ENCODE measurements at places on chromosomes 5 and 9. TPM values are rescaled to one million over a fixed set of nuclear protein-coding genes. Genes with fewer than 3 reads are reported as not detected.

GRCh38 chr9:74838351-74838750, 49.4 kb downstream of the TRPM6 start:
- DNase-seq, result no peak

- DNase-seq, result no peak
These were observed 164.8 kb downstream of the HSD17B3 start for GRCh38 chr9:96136992-96137670.

The RANBP17 gene
- not detected for total RNA-seq

The MEF2C gene
- total RNA-seq, result 359 TPM

DNA sequence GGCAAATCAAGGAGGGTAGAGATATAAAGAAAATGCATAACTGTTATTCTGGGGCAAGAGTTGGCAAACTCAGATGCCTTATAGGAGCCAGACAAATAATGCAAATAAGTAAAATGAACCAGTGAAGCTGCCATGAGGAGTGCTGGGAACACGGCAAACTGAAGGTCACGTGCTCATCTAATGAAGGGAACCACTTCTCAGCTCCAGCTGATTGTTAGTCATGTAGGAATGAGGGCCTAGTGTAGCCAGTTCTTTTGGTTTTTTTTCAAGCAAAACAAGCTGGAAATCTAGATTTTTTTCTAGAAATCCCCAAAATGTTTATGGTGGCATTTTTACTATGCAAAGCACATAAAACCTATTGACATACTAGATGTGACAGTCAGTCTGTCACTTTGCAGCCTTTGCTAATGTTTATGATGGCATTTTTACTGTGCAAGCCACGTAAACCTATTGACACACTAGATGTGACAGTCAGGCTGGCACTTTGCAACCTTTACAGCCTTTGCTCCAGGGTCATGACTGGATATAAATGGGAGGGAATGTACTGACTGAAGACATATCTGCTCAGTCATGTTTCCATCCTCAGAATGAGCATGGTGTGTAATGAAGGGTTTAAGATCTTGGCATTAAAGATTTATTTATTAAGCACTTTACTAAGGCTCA, 39.4 kb downstream of the RUSC2 start:
- no peak for DNase-seq

GRCh38 chr9:81604306-81605169, 84.8 kb downstream of the TLE1 start:
- DNase-seq, result no peak

DNA sequence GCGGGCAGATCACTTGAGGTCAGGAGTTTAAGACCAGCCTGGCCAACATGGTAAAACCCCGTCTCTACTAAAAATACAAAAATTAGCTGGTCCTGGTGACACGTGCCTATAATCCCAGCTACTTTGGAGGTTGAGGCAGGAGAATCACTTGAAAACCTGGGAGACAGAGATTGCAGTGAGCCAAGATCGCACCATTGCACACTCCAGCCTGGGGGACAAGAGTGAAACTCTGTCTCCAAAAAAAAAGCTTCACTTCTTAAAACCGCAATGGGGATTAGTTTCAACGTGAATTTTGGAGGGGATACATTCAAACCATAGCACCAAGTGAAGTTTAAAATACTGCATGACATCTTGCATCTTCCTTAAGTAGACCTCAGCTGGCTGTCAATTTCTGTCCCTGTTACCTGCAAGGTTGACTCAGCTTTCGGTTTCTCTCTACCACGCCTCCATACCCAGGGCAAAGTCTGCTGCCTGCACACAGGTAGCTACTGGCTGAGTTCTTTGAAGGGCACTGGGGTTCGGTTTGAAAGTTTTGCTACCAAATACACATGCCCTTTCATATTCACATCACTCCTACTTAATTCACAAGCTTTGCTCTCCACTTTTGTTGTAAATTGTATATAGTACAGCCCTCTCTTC, 69.3 kb downstream of the KIAA1958 start:
- no peak for DNase-seq

GRCh38 chr5:65190328-65191053, 291.2 kb downstream of the ADAMTS6 start:
- no peak for DNase-seq
